Mammary epithelial cell (primary cell): ENCODE measurements at places on chromosomes 6 and 20.

DNA sequence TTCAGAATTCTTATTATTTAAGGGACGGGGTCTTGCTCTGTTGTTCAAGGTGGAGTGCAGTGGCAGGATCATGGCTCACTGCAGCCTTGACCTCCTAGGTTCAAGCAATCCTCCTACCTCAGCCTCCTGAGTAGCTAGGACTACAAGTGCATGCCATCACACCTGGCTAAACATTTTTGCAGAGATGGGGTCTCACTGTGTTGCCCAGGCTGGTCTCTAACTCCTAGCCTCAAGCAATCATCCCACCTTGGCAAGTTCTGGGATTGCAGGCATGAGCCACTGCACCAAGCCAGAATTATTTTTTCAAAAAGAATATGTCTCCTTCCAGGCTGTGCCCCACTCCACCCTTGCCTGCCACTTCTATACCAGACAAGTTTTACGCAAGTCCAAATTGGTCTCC, 190.1 kb upstream of the SUPT3H start:
- no peak for DNase-seq

DNA sequence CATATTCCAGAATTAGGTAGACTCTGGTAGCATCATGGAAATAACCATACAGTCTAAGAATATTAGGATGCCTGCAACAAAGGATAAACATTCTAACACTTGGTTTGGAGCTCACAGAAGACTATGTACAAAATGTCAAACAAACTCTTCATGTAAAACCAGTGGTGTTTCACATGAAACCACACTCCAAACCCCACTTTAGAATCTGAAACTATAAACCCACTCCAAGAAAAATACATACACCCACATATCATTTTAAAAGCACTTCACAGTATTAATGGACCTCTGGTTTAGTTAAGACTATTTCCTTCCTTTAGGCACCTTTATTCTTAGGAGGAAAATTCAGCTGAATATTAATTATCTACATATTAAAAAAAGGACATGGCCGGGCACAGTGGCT, 10.5 kb downstream of the AURKA start:
- no peak for DNase-seq

GRCh38 chr6:37759221-37760144, 60.0 kb upstream of the ZFAND3 start:
- DNase-seq: no peak

DNA sequence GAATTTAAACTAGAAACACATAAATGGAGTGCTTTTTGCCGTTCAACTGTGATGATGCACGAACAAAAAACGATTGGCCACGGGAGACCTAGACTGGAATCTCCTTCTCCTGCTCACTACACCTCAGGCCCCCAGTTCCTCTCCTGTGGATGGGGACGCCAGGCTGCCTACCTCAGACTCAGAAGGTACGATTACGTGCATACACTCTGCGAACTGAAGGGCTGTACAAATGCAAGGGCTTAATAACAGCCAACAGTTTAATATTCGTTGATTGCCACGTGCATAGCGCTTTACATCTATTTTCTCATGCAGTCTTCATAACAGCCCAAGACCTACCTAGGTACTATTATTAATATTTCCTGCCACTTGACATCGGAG, 495 bp upstream of the ARMC2 start:
- DNase-seq: no peak

GRCh38 chr20:50501972-50502745, 8.0 kb upstream of the PTPN1 start:
- DNase-seq: no peak

DNA sequence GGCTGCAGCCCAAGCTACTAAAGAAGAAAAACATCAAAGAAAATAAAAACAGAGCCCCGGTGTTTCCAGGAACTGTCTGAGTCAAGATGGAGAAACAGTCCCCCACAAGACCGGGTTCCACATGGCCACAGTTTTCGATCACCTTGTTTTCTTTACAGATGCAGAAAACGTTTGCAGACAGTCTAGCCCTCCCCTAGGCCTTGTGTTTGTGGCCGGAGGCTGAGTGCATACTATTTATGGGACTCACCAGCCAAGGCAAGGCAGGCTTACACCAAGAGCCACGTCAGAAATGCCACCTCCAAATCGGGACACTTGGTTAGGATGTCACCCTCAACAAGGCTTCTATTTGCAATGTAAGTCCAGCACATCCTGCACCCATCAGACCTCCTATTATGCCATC, 97.3 kb downstream of the BMP7 start:
- no peak for DNase-seq
